Stimulated activated CD8-positive, alpha-beta memory T cell treated with anti-CD3 and anti-CD28 coated beads, Interleukin-4, amount 100 ng/mL, for 1 hour (primary cell): ENCODE measurements at places on chromosomes 12 and 14.

DNA sequence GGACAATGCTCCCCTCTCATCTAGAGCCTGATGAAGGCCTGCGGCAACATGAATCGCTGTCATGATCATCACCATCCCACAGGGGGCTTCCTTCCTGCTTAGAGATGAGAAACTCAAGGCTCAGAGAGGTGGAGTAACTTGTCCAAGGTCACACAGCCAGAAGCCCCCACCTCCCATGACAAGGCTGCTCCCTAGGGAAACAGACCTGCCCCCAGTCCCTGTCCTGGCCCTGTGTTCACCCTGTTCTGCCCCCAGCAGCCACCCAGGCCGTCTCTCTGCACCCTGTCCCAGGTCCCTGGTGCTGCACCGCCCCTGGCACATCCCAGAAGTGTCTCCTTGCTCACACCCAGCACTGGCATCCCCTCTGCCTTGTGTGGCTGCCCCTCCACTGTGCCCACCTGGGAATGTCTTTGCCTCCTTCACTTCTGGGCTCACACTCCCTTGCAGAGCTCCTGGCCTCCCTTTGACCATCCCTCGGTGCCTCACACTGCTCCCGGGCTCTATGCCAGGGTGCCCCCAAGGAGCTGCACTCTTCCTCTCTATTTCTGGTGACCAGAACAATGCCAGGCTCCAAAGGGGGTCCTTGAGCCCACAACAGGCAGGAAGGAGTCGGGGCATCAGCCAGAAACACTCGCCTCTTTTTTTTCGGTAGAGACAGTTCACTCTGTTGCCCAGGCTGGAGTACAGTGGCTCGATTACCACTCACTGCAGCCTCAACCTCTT lies 70.5 kb downstream of the BCL11B start:
- no peak for DNase-seq

DNA sequence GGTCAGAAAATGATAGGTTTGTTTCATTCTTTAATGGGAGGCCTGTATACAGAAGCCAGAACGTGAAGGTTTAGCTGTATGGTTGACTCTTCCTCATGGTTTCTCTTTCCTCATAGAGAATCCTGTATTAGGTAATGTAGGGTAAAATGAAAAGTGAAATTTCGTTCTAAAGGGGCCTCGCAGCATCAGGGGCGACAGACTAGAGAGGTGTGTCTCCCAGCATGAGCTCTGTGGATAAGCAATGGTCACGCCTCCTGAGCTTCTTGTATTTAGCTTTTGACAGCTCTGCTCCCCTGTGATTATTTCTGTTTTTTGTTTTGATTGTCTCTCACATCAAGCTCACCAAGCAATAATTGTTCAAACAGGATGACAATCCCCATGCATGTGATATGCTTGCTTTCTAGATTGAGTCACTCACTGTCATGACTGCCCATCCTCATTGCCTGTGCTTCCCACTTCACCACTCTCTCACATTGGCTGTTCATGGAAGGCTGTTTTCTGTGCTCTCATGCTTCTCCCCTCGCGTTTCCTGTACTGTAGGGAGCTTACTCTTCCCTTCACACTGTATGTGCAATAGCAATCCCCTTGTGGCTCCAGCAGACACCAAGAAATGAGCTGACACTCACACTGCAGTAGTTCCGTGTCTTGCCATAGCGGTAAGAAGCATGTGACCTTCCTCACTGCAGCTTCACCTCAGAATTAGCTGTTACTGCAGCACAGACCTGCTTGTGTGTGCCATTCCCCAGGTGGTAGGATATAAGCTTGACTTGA lies 44.0 kb downstream of the RAD52 start:
- no peak for DNase-seq

DNA sequence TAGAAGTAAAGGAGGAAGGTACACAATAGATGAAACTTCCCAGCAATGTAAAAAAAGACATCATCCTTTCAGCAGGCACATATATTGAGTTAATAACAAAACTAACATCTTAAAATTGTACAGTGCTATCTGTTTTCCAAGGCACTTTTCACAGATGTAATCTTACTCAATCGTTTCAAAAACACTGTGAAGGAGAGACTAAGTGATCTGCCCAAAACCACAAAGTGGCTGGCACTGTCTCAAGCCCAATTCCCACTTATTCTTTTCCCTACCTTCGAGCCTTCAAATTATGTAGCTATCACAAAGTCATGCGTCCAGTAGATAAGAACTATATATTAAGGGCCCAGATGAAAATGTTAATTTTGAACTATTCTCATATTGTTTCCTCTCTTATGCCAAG lies 193.6 kb upstream of the RASSF8 start:
- DNase-seq = no peak

DNA sequence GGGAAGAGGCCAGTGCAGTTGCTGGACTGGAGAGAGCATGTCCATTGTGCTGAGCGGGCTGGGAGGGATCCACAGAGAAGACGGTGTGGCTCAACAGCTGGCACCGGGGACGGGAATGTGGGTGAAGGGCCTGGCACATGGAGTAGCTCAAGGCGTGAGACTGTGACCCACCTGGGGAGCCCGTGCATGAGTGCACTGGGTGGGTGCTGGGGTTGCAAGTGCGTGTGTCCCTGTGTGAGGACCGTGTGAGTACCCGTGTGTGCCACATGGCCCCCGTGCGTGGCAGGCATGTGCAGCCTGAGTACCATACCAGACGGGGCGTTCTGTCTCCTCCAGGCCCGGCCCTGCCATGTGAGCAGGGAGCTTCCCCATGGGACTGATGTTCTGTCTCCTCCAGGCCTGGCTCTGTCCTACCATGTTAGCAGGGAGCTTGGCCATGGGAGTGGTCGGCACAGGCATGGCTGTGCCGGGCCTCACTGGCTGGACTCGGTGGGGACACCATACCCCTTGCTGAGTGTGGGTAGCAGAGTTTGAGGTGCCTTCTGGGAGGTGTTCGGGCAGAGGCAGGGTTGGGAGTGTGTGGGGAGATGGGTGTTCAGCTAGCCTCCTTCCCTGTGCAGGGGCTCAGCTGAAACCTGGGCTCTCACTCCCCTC lies 234.4 kb downstream of the TMEM121 start:
- no peak for DNase-seq

GRCh38 chr12:2732290-2732689 lies 62.5 kb upstream of the FKBP4 start:
- DNase-seq = no peak

DNA sequence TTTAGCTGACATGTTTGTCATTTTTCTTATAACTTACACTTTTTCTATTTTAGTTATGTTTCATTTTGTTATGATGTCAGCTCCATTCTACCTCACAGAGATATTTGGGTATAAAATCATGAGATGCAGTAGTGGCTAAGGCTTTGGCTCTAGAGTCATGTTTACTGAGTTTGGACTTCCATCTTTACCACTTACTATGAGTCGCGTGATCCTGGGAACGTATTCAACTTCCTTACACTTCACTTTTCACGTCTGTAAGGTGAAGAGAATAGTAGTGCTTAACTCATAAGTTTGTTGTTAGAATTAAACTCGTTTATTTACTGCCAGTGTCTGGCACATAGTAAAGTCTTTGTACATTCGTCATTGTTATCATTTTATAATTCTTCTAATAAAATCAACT lies 126.3 kb downstream of the ERC1 start:
- DNase-seq = no peak

DNA sequence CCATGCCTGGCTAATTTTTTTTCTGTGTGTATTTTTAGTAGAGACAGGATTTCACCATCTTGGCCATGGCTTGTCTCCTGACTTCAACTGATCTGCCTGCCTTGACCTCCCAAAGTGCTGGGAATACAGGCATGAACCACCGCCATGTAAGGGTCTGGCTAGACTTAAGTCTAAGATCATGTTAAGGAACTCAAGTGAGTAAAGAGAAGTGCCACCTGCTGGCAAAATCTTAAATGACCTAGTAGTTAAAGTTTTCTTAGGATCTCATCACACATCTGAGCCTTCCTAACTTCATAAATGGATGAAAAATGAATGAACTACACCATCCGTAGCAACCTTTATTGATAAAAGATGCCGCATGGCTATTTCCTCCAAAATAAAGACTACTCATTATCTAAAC lies 1.7 kb upstream of the C12orf56 start:
- DNase-seq = no peak

GRCh38 chr12:1915082-1915968 lies 3.1 kb downstream of the CACNA2D4 start:
- no peak for DNase-seq

- no peak for DNase-seq
These were observed 48.5 kb upstream of the CSRP2 start for GRCh38 chr12:76927170-76927784.

DNA sequence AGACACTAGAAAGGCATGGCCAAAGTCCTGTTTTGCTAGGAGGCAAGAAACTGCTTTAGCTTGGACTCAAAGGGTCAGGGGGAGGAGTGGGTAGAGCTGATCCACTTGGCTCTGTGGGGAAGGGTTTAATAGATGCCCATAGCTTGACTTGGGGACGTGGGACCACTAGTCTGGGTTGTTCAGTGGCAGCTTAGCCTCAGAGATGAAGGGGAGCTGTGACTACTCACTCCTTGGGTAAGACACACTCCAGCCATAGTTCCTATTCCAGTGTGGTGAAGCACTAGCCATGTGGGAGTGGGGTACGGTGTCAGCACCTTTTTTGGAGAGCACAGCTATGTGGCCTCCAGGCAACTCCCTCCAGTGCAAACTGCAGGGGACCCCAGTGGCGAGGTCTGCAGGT lies 257.3 kb downstream of the TMEM121 start:
- DNase-seq = no peak

GRCh38 chr14:69643430-69644200 lies 32.2 kb downstream of the SUSD6 start:
- no peak for DNase-seq

DNA sequence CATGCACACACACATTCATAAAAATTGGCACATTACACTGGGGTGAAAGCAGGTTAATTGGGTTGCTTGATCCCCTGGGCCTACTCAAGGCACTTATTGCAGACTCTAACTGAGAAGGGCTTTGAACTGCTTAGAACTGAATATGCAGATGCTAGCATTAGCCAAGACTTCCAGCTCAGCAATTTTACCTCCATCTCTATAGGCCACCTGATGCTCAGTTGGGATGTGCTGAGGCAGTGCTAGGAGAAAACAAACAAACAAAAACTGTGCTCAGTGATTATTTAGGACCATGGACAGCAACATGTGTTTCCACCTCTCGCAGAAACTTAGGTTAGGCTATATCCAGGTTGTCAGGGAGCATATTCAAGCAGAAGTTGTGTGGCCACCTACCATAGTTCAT lies 124.8 kb upstream of the WSCD2 start:
- no peak for DNase-seq

DNA sequence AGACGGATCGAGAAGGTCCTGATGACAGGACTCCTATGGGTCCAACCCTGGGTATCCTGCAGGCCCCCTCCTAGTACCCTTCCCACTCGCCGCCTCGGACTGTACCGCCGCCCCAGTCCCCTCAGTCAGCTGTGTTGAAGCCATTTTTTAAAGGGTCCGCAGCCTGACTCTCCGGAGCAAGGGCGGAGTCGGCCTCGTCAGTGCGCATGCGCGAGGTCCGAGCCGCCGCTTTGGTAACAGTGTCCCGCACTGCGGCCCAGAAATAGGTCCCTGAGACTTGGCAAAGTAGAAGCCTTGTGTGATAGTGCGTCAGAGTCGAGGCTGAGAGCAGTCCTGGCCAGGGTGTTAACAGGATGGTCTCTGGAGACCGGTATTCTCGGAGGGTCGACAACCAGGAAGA lies 769.0 kb upstream of the ALG10B start:
- DNase-seq = no peak

DNA sequence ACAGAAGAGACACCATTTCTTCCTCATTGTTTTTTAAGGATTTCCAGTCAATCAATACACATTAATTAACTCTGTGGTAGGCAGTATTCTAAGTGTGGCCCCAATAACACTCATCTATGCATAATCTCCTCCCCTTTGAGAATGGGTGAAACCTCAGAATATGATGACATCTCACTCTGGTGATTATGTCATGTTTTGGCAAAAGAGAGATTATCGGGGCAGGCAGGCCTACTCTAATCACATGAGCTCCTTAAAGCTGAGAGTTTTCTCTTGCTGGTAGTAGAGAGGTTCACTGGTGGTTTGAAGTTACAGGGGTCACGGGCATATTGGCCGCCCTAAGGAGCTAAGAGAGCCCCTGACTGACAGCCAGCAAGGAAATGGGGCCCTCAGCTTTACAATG lies 7.1 kb upstream of the LGMN start:
- DNase-seq = no peak

GRCh38 chr12:116667752-116668151 lies 70.1 kb downstream of the SPRING1 start:
- no peak for DNase-seq
